ENCODE measurements at places on chromosomes 11 and 22.
A peak's percentile ranks its signal among the peaks of the same experiment; 100 is the strongest.

DNA sequence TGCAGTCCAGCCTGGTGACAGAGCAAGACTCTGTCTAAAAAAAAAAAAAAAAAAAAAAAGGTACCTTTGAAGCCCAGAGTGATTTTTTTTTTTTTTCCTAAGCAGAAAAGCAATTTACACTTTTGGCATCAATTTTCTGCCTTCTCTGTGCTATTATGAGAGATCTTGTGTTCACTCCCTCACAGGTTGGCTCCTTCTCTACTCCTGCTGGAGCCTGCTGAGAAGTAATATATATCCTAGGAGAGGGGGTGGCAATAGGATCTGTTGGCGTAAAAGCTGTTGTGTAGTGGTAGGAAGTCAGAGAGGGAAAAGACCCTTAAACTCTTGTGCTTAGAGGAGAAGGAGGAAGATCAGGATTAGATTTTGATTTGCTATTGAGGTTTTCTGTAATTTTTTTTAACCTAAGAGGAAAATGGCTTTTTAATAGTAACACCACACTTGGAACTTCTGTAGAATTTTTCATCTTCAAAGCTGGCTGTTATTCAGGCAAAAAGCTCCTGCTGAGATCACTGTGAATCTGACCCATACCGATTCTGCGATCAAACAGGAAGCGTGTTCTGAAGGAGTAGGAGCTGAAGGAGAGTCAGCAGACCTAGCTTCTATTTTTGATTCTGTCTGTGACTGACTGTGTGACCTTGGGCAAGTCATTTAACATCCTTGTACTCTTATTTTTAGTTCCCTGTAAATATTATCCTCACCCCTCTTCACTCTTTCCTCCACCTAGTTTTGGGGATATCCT lies 77.7 kb downstream of the TRIM44 start:
- no peak for DNase-seq

DNA sequence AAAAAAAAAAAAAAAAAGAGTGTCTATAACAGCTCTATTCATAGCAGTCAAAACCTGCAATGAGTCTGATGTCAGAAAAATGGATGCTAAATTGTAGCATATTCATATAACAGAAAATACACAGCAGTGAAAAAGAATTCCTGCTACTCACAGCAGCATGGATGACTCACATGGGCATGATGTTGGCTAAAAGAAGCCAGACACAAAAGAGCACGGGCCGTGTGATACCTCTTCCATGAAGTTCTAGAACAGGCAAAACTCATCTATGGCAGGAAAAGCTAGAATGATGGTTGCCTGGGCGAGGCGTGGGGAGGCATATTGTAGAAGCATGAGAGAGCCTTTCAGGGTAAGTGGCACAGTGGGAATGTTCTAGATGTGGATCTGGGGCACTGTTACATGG lies 18.9 kb downstream of the PLAAT3 start:
- no peak for DNase-seq

- DNase-seq, result peak; percentile 61
Measured at GRCh38 chr11:72189455-72190250, 2.3 kb upstream of the FOLR1 start.

DNA sequence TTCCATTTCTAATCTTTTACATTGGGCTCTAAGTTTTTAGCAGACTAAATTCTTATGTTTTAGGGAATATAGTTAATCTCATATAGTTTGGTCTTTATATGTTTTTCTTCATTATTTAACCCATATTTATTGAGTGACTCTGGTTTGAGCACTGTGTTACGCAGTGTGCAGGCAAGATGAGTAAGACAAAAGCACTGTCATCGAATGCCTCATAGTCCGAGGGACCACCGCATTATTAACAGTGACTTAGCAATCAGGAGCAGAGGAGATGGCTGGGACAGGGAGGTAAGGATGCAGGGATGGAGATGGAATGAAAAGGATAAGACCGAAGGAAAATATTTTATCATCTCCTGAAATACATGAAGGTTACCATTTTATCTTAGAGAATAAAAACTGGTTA lies 65.2 kb upstream of the CTSC start:
- DNase-seq, result no peak

DNA sequence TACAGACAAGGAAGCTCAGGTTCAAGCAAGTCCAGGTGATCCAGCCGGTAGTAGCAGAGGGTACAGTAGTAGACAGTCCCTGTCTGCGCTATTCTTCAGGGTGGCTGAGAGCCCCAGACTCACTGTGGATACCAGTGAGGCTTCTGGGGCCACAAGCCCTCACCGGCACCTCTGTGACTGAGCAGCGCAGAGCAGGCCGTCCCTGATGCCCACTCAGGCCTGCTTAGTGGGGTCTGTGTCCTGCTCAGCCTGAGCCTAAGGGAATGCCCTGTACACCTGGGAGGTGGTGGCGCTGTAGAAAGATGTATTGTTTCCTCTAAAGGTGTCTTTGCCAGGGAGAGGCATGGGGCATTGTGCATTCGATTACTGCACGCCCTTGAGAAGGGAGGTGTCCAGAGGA lies 143.8 kb downstream of the CACNA1I start:
- peak; percentile 15 for DNase-seq

DNA sequence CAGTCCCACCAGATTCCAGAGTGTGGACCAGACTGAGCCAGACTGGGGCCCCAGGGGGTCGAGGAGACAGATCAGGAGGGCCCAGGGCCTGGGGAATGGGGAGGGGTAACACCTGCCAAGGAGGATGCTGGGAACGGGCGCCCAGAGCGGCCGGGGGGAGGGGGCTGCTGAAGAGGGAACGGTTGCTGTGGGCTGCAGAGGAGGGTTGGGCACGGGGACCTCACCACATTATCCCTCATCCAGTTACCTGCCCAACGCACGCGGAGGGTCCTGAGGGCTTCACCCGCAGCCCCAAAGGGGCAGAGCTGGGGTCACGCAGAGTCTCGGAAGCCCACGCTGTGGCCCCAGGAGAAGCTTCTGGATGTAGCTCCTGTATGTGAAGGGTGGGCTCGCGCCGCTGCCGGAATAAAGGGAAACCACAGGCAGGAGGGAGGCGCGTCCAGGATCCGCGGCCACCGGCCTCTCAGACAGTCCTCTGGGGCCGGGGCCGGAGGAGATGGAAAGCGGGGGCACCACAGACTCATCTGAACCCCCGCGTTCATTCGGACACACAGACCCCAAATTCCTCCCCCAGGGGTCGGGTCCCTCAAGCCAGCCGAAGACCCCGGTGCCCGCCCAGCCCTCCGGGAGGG lies 866 bp upstream of the SELENOO start:
- DNase-seq, result no peak

GRCh38 chr22:30287648-30288418 lies 1.5 kb downstream of the CASTOR1 start:
- DNase-seq, result peak; percentile 90

DNA sequence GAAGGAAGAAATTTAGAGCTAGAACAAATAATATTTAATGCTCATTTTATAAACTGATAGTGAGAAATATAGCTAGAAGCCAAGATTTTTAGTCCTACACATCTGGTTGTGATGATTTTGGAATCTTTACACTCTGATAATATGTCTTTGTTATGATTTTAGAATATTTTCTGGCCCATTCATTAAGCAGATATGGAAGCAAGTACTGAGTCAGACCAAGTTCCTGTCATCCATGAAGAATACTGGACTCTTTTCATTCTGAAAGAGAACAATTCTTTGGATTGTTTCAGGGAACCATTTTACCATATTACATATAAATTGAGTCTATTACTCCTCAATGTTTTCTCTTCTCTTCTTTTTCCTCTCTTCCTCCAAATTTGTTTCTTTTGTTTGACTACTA lies 227.4 kb downstream of the TMEM135 start:
- no peak for DNase-seq

- DNase-seq, result no peak
Measured at GRCh38 chr11:110479108-110480101, 49.7 kb downstream of the FDX1 start.

DNA sequence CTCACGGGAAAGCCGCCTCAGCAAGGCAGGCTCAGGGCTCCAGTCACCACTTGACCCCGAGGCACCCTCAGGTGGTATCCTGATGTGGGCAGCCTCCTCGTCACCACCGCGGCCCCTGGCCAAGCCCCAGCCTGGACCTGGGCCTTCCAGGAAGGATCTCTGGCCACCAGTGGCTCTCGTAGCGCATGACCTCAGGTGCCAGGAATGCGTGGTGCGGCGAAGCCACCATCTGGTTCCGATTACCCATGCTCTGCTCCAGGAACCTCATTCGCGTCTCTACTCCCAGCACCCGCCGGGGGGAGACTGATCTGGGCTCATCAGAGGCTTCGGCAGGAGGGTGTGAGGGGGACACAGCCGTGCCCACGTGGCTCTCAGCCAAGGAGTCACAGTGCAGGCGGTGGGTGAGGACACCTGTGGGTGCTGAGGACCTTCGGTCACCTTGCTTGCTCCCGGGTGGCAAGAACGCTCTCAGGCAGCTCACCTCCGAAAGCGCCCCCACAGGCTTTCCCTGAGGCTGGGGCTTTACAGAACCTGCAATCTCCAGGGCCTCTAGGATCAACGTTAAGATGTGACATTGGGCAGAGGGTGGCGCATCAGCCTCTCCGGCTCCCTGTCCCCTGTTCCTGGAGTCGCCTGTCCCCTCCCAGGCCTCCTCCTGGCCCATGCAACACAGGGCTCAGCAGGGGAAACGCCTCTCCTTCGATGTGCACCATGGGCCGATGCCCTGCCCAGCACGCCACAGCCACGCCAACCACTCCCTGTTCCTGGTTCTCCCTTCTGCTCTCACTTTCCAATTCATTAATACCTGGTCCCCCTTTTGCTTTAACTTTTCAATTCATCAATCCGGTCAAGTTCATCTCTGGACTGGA lies 39.0 kb downstream of the TBX1 start:
- DNase-seq, result peak; percentile 41
